ENCODE measurements at places on chromosomes 11 and 22.

- no peak for DNase-seq
These were observed 24.1 kb upstream of the CLNS1A start for GRCh38 chr11:77661670-77662069.

DNA sequence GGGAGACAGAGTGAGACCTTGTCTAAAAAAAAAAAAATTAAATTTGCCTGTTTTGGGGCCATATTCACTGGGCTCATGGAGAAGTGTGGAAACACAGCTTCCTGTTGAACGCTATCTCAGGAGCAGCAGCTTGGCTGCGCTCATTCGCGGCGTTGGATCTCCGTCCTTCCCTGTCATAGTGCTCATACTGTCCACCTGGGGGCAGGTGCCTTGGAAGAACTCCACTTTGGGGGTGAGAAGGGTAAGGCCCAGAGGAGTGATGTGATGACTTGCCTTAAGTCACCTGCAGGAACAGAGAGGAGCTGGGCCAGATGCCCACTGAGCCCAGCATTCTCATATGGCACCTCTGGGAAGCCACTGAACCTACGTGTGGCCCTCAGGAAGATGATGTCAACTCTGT is 82.8 kb downstream of the CABIN1 start:
- no peak for DNase-seq

- DNase-seq, result no peak
These were observed 27.1 kb downstream of the RNF169 start for GRCh38 chr11:74775762-74776161.

DNA sequence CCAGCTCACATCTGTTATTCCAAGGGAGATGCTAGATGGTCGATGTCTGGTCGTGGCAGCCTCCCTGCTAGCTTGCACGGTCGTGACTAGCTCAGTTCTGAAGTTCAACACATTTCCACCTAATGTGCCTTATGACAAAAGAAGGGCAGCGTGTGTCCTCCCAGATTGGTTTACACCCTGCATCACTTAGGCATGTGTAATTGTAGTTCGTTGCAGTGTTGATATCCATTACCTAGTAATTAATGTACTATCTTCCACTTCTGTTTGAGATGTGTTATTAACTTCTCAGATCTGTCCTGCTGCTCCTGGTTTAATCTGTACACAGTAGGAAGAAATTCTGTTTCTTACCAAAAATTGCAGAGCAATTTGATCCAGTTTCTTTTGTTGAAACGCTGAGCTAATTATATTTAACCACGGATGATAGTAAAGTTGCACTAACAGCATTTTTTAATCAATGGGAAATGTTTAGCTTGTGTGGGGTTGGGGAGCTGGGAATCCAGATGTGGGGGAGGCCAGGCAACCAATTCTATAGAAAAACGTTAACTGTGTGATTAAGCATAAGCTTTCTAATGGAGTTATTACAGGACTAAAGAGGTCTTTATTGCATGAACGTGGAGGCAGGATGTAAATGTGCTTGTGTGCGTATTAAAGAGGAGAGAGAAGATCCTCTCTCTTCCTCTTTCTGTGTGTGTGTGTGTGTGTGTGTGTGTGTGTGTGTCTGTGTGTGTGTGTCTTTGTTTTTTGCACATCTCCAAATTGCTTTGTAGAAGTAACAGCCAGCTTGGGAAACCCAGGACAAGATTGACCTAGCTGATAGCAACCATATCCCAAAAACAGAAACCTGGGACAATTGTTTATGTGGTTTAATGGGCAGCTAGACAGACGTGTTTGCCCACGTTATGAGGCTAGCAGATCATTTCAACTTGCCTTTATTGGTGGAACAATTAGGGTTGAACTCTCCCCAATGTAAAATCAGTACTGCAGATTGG is 145.7 kb upstream of the TTC12 start:
- peak; percentile 83 for DNase-seq

- DNase-seq, result peak; percentile 89
These were observed 15.7 kb upstream of the SPTBN2 start for GRCh38 chr11:66744485-66745355.
